ENCODE measurements at places on chromosomes 6 and 20.

- DNase-seq: no peak
These were observed 71.1 kb upstream of the BLCAP start for GRCh38 chr20:37598575-37599342.

- DNase-seq: no peak
These were observed 850.5 kb upstream of the GJE1 start for GRCh38 chr6:141282263-141282662.

- DNase-seq: no peak
These were observed 203.7 kb upstream of the RSPO3 start for GRCh38 chr6:126914801-126915200.

DNA sequence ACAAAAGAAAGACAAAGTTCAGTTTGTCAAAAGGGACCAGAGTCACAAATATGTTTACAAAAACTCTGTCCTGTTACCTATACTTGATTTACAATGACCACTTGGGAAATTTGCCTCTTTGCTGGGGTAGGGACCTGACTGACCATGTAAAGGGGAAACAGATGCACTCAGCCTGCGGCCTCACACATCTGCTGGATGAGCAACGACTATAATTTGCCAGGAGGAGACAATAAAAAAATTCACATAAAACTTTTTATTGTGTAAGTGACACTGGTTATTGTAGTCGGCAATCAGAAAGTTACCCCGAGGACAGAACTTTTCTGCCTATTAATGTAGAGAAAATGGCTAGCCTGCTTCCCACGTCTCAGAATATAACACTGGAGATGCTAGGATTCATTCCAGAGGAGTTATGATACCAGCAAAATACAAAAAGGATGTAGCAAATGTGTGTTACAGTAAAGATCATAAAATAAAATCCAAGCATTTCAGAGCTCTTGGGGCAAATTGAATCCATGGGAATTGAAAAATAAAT is 415.4 kb upstream of the SPTLC3 start:
- no peak for DNase-seq

DNA sequence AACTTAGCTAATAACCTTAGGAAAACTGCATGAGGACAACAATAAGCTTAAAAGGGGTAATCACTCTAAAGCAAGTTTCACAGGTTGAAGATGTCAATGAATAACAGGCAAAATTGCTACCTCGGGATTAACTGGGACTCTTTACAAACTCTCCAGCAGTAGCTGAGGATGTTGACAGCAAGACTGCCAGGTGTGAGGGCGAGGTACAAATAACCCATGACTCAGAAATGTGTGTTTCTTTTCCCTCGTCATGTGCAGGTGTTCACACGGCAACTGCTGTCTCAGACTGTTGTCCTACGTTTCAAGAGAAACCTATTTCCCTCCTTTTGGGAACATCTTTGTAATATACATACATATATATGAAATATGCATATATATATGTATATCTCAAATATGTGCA is 15.9 kb downstream of the BCAS1 start:
- DNase-seq: no peak

DNA sequence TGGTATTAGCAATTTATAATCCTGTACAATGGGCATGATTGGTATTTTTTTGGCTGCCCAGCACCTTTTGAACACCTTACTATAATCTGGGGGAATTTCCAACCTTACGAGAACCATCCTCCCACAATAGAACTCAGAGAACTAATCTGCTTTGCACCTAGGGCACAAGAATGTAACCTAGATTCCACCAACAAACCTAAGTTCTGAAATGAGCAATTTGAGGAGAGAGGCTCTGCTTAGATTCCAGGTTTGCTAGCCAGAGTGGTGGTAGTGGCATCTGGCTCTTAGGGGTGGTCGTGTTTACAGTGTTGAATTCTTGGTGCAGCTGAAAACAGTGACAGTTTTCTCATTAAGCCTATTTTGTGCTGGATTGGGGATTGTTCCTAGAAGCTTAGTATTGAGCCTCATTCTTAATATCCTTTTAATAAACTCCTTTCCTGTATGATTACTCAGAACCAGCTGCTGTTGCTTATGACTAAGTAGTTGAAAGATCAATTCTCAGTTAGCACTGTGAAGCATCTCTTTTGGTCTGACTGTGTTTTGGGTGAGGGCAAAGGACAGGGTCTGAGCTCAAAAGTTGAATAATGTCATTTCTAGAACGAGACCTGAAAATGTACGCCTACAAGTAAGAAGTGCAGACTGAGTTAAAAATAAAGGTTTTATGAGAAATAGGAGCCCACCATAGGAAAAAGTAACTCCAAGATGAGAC is 385.6 kb downstream of the CDKAL1 start:
- no peak for DNase-seq
